Fibroblast of skin of back (primary cell): ENCODE measurements at places on chromosomes 6 and 20.

GRCh38 chr6:111714416-111715270 lies 109.0 kb upstream of the TRAF3IP2 start:
- DNase-seq: no peak

DNA sequence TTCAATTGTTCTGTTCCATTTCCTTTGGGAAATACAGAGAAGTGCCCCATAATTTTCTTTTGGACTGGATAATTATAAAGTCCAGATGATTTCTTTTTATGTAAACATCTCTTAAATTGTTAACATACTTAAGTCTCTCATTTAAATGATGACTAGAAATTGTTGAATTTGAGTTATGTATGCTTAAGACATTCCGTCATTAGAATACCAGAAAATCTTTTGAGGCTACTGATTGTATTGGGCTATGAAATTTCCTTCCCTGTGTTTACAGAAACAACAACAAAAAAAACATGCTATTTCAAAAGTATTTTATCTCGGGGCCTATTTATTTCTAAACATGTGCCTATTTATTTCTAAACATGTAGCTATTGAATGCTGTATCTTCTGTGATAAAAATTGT lies 125.4 kb downstream of the SH3BGRL2 start:
- DNase-seq: peak; percentile 80

- DNase-seq: no peak
Measured at GRCh38 chr20:58075586-58076345, 152.7 kb downstream of the ANKRD60 start.

DNA sequence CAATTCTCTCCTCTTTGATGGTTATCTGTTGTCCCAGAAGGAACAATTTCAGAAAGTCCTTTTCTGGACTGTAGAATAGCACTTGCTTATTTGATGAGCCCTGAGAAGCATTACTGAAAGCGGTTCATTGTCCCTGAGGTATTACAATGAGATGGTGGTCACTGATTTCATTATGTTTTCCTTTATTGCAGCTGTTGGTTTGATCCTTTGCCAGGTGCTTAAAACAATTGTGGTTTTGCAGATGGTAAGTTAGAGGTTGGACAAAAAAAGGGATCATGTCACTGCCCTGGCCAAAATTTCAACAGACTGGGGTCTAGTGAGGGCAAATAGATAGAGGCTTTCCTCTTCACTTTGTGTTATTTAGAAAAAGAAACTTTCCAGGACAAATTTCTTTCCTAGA lies 61.9 kb downstream of the ESR1 start:
- DNase-seq: no peak

DNA sequence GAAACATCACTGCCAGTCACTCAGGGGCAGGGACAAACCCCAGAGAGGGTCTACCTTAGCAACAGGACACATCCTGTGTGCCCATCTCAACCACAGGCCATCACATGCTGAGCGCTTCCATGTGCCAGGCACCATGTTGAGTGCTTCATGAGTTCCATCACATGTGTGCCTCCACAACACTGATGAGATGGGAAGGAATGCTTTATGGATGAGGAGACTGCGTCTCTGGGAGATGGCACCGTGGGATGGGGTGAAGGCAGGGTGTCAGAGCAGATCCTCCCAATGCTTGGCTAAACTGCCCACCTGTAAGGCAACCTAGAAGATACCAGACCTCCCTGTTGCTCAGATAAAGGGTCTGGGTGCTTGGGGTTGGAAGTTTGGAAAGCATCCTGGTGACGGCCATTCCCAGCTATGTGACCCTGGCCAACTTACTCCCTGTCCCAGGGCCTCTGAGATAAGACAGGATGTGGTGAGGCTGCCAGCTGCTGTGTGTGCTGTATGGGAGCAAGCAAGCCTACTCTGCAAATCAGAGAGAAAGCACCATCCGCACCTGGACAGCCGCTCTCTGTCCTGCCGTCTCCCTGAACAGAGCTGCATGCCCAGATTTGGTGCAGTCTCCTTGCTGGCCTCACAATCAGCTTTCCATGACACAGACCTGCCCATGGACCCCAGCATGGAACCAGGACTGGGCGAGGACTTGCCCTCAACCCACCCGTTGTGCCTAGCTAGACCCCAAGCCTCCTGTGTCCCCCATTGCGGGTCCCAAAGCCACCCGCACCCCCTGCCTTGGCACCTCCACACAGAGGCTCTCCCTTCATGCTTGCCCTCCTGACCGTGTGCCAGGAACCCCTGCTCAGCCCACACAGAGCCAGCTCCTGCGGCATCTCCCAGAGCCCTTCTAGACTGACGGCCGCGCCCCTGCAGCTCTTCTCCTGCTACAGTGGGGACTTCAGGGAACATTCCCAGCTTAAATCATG lies 143.7 kb downstream of the SYNDIG1 start:
- no peak for DNase-seq

GRCh38 chr6:145318952-145319351 lies 416.4 kb downstream of the EPM2A start:
- DNase-seq: no peak

DNA sequence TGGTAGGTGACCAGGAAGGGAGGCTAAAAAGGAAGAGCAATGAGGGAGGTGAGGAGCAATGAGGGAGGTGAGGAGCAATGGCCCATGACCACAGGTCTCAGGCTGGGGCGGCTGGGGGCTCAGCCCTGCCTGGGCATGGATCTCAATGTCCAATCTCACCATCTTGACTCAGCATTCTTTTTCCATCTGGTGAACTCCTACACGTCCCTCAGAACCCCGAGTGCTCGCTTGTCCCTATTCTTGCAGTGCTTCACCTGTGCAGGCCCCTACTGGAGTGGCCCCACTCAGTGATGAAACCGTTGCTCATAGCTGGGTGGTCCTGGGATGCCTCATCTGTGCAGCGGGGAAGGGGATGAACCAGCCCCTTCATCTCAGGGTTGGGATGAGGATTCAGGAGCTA lies 16.9 kb upstream of the RBBP8NL start:
- no peak for DNase-seq

- DNase-seq: peak; percentile 64
Measured at GRCh38 chr20:46568570-46569129, 18.2 kb upstream of the OCSTAMP start.

DNA sequence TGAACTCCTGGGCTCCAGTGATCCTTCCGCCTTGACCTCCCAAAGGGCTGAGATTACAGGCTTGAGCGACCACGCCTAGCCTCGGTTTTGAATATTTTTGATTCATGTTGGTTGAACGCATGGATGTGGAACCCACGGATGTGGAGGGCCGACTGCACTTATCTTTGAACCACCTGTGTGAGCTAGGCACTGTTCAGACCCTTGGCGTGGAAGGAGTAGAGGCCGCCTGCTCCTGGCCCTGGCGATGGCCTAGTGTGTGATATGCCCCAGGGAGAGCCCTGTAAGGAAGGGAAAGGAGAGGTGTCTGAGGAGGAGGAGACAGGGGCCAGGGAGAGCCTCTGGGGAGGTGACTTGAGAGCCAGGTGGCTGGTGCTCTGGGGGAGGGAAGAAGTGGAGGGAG lies 64.3 kb downstream of the BCAS4 start:
- no peak for DNase-seq

DNA sequence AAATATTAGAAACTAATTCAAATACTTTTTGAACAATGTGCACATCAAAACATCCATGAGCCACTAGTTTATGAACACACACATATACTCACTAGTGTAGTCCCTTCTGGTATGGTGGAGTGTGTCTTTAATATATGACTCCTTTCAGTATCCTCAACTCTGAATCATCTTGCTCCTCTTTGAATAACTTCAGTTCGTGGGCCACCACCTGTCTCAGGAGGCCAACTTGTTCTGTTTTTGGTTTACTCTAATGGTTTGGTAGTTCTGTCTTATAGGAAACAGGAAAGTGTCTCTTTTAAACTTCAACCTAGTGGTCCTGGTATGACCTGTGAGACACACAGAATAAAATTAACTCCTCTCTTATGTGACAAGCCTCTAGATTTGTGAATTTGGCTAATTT lies 55.6 kb downstream of the ZNF292 start:
- DNase-seq: no peak

DNA sequence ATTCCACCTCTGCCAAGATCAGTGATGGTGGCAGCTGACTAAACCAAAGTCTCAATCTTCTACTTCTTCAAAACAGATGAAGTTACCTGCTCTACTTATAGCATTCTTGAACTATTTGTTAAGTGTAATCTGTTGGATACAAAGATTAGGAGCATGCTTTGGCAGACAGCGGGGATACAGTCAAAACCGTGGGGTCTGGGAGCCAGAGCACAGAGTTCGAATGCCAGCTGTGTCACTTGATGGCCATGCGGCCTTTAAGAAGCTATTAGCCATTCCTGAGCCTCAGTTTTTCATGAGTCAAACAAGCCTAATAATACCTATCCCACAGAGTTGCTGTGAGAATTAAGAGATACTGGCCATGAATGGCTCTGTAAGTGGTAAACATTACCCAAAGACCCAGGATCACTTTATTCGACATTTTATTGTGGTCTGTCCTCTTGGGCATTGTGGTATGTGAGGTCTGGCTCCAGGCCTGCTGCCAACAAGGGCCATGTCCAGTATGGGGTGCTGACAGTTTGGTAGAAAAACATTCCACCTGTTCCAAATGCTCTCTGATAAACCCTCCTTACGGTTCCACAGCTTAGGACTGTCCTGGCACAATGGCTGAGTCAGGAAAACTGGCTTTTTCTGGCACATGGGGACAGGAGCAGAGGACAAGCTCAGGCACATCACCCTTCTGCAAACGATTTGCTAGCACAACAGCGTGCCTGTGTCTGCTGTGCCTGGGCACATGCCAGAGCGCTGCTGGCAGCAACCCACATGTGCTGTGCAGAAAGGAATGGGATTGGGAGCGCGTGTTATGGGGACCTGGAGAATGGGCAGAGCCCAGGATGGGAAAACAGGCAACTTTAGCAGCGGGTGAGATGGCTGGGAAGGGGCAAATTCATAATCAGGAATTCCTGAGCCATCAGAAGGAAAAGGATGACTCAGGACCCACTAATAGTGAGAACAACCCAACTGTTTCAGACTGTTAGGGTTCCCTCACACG lies 15.7 kb upstream of the FAM83C start:
- DNase-seq: peak; percentile 97

- DNase-seq: peak; percentile 17
Measured at GRCh38 chr6:114707081-114707620, 364.3 kb upstream of the HS3ST5 start.

- DNase-seq: peak; percentile 40
Measured at GRCh38 chr6:132490024-132490423, 22.9 kb downstream of the STX7 start.

GRCh38 chr6:118770112-118770788 lies 118.9 kb upstream of the CEP85L start:
- DNase-seq: no peak

DNA sequence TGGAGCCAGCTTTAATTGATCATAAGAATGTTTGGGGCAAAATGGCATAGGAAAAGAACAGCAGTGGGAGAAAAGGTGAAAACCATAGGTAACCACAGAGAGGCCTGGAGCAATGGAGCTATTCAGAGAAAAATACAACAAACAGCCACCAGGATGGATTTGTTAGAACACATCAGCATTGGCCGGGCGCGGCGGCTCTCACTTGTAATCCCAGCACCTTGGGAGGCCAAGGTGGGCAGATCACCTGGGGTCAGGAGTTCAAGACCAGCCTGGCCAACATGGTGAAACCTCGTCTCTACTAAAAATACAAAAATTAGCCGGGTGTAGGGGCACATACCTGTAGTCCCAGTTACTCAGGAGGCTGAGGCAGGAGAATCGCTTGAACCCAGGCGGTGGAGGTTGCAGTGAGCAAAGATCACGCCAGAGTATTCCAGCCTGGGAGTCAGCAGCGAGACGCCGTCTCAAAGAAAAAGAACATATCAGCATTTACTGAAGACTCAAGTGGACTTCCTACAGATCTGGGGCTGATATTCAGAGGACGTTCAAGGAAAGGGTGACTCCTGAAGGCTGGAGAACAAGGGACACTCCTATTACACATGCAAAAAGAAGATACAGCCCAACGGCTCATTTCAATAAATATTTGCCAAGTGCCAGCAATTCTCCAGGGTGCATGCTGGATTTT lies 20.2 kb downstream of the SNHG17 start:
- DNase-seq: no peak

- no peak for DNase-seq
Measured at GRCh38 chr6:34557228-34557627, 1.1 kb upstream of the SPDEF start.

- no peak for DNase-seq
Measured at GRCh38 chr6:3484946-3485345, 28.1 kb upstream of the SLC22A23 start.

GRCh38 chr6:101422251-101422650 lies 28.7 kb downstream of the GRIK2 start:
- DNase-seq: no peak

GRCh38 chr6:1761477-1761877 lies 151.8 kb downstream of the FOXC1 start:
- no peak for DNase-seq

GRCh38 chr20:10433014-10433622 lies 904 bp downstream of the MKKS start:
- no peak for DNase-seq

DNA sequence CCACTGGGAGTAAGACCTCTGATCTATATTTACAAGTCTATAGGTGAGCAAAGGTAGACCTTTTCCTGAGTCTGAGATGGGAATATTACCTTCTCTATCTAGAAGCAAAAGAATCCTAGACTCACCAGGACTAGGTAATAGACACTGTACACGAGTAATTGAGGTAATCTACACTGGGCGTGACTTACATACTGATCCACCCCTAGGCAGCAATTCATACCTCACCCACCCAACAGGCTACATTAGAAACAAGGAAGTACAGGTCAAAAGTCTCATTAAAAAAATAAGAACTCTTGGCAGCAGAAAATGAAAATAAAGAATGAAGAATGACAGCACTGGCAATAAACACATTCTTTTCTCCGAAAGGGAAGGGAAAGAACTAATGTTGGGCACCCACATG lies 7.6 kb downstream of the CSNK2A1 start:
- DNase-seq: no peak

DNA sequence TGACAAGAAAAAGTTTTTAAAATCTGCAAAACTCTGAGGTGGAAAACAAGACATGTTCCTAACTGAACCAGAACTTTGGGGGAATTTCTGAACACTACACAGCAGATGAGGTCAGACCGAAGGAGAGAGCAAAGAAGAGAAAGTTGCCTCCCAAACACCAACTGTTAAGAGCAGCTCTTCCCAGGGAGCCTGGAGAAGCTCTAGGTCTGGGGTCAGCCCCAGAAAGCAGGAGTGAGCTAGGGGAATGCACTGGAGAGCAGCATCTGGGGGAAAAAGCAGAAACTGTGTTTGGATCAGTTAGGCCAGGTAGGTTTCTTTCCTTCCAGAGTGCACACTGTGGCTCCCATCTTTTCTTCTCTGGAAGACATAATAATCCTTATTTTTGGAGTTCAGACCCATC lies 41.3 kb downstream of the FKBP5 start:
- DNase-seq: no peak

GRCh38 chr20:41357424-41358163 lies 9.0 kb downstream of the EMILIN3 start:
- DNase-seq: no peak
